BJ (cell line): ENCODE measurements at places on chromosomes 6 and 20.

- DNase-seq: no peak
Observed at GRCh38 chr20:37773291-37773826, 79.5 kb downstream of the CTNNBL1 start.

GRCh38 chr20:4550740-4551139 lies 171.0 kb upstream of the PRND start:
- DNase-seq: no peak

DNA sequence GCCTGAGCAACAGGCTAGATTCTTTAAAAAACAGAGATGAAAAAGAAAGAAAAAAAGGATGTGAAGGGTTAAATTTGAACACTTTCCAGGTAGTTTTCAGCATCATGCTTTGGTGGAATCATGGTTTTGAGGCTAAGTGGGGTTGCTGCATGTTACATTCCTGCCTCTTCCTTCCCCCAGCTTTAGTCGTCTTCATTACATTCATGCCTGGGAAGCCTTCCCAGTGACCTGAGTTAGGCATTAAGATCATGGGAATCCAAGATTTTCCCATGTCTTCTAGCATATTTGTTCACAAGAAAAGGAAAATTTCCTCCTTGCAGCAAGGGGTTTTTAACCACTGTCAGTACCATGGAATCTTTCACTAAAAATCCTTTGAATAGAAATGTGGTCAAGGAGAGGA lies 12.0 kb downstream of the TPX2 start:
- DNase-seq: peak; percentile 84

GRCh38 chr20:40341561-40341960 lies 347.5 kb downstream of the MAFB start:
- no peak for DNase-seq

DNA sequence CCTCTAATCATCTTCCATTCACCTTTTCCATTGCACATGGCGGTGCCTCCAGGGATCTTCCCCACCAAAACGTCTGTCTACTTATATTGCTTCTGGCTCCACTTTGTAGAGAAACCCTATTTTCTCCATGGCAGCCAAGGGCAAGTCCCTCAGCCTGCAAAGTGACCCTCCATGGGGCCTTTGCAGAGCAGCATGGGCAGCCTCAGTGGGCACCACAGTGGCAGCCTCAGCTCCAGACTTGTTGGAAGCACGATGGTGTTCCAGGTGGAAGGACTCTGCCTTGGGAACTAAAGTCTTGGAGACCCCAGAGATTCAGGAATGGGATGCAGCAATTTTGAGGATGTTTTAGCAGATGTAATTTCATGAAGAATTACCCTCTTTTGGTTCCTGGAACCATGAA lies 18.5 kb upstream of the CCR6 start:
- no peak for DNase-seq

DNA sequence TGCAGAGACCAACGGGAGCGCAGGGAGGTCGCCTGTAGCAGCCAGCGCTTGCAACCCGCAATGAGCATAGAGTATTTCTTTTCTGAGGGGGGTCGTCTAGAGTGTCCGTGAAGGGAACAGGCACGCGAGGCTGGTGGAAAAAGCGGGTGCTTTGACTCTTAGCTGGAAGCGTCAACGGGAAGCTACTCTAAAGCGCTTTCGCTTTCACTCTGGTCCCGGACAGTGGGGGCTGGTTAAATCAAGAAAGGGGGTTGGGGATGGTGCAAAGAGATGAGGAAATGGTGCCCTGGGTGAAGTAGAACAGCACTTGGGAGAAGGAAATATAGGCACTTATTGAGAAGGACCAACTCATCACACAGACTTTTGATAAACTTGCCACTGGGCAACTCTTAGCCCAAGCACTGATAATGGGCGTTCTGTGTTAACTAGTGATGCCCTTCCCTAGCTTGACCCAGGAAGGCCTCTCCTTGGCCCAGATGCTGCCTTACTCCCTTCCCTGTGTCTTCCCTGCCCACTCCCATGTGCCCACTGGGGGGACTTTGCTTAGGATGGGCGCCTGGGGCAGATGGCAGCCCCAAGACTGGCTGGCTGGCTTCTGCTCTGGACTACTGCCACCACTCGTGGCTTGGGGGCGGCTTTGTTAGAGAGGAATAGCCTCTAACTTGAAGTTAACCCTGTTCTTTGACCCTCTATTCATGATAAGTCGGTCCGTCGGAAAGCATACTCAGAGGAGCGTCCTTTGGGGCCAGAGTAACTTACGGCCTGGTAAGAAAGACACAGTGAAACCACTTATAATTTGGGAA lies 585 bp downstream of the PSMB9 start:
- DNase-seq: no peak

DNA sequence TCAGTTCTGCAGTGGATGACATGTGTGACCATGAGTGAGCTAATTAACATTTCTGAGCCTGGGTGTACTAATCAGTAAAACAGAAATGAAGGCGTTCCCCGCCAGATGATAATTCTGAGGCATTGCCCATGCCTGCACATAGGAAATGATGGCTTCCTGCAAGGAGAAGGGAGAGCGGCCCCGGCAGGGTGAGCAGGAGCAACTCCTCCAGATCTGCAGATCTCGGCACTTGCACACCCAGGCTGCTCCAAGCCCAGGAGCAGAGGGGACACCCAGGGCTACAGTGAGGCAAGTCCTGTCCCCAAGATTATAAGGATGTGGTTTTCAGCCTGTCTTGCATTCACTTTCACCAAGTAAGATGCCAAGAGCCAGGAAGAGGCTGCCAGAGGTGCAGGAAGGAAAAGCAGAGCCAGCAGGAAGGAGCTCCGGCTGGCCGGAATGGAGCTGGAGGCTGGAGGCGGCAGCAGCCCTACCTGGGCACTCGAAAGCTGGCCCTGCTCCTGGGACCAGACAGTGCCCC lies 177.5 kb upstream of the CST7 start:
- DNase-seq: no peak

- no peak for DNase-seq
Observed at GRCh38 chr6:129733290-129733689, 23.3 kb upstream of the ARHGAP18 start.

- DNase-seq: no peak
Observed at GRCh38 chr6:92962846-92963245, 456.5 kb downstream of the EPHA7 start.

DNA sequence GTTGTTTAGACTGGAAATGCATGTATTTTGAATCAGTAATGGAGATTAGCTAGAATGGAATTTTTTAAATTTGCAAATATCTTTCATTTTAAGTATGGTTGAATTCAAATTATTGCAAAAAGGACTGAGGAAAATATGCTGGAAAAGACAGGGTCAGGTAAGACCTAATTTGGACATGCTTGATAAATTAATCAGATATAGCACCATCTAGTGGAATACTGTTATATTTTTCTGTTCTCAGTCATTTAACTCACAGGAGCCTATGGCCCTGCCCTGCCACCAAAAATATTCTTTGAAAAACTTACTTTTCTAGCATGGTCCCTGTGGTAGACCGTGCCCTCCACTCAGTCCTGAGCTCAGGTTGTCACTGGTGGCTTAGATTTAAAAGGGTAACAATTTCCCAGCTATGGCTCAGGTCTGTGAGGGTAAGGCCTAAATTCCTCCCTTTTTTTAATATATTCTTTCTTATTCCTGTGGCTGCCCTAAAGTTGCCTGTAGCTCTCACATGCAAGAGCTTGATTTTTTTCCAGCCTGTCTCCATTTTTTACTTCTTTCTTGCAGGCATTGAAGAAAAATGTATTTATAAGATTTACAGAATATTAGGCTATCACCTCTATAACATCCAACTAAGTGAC lies 25.3 kb upstream of the KIAA1586 start:
- DNase-seq: peak; percentile 19

- no peak for DNase-seq
Observed at GRCh38 chr6:108174371-108175175, 8.8 kb downstream of the NR2E1 start.

DNA sequence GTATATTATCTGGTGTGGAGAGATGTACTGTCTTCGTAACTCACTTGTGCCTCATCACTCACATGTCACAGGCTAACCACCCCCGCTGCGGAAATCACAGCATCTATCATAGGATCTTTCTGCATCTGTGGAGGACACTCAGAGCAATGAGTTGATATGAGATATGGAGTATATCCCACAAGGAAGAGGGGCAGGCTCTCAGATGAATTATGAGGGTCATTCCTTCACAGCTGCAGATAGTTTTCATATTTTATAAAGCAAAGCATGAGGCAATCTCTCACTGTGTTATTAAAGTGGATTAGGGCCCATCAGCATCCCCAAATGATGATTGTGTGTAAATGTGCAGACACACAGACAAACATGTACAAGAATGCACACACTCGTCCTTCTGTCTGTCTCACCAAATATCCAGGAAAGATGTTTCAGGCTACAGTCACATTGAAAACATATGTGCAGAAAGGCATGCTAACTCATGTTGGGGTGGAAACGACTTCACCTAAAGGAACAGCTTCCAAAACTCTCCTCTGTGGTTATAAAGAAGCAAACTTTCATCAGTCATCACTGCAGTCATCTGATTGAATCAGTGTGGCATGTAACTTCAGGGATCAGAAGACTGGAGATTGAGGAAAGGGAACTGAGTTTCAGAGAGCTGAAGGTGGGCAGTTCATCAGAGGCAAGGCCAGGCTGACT lies 164.7 kb downstream of the FOXC1 start:
- no peak for DNase-seq

- no peak for DNase-seq
Observed at GRCh38 chr6:24019830-24020229, 106.2 kb upstream of the NRSN1 start.

- DNase-seq: peak; percentile 88
Observed at GRCh38 chr20:10603971-10604864, 69.6 kb downstream of the JAG1 start.

DNA sequence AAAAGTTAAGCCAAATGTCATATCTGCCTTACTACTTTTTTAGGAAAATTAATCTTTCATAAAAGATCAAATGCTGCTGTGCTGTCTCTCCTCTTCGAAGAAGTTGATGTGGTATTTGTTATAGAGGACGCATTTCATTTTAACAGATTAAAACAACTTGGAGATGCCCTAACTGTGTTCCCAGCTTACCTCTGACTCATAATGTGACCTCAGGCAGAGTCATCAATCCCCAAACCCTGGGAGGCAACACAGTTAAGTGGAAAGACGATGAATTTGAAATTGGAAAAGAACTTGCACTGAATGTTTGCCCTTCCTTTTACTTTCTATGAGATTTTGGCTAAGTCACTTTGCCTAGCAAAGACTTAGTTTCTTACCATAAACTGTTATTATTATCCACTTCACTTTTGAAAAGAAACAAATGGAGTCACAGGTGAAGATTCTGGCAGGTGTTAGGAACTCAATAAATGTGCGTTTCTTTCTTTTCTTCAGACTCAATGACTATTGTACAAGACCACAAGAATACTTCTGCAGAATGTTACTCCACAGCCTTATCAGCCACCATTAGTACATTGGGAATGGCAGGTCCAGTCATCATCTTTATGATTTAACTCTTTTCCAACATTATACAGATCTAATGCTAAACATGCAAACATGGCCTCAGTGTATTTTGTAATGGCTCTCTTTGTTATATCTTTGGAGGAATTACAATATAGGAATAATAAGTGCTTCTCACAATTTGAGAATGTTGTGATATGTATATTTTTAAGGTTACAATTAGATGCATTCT lies 102.6 kb downstream of the COL21A1 start:
- DNase-seq: peak; percentile 8

DNA sequence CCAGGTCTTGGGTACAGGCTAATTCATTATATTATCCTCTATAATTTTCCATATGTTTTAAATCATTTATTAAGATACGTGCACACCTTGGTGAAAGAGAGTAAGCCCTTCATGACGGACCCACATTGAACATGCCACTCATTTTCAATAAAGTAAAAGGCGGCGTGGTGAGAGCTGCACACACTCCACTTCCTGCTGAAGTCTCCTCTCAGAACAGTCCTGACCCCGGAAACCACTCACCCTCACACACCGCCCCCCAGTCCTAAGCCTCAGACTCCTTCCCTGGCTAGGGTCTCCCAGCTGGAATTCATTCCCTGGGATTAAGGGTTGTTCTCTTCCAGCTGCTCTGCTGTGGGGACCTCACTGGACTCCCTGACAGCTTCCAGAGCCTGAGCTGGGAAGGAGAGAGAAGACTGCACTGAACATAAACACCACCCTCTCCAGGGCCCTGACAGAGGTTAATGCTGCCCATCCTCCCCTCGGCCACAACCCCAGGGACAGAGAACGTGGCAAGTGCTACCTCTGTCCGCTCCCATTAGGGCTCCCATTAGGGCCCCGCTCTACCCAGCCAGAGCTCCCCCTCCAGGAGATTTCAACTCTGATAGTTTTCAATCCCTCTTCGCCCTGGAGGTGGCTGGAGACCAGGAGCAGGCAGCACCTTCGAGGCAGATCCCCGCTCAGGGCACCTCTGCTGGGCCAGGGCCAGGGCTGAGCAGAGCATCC lies 24.8 kb downstream of the GRM4 start:
- DNase-seq: no peak

DNA sequence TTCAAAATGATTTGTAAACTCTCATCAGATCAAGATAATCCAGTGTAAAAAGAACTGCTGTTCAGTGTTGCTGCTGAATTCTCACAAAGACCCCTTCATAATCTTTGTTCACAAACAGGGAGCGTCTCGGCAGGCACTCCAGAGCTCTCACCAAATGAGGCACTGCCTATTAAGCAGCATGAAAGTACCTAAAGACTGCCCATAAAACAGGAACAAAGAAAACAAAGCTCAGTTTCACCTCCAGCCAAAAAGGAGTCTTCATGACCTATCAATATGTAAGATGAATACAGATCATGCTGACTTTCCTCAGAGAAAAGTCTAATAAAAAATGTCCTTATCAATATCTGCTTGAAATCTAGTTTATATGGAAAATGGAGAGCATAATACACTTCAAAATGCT lies 41.8 kb downstream of the GPR63 start:
- no peak for DNase-seq

DNA sequence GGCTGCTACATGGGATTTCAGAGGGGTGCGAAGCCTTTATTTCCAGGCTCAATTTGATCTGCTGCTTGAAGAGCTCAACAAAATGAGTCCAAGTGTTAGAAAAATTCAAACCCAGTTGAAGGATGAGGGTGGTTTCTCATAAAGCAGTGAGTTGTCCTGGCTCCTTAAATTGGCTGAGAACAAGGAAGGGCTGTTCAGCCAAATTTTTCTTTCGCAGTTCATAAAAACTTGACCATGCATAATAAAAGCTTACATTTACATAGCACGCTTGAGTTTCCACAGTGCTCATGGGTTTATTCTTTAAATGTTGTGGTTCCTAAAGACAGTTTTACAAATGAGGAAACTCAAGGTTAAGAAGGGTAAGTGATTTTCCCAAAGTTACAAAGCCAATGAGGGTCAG lies 174.4 kb upstream of the FOXA2 start:
- no peak for DNase-seq

DNA sequence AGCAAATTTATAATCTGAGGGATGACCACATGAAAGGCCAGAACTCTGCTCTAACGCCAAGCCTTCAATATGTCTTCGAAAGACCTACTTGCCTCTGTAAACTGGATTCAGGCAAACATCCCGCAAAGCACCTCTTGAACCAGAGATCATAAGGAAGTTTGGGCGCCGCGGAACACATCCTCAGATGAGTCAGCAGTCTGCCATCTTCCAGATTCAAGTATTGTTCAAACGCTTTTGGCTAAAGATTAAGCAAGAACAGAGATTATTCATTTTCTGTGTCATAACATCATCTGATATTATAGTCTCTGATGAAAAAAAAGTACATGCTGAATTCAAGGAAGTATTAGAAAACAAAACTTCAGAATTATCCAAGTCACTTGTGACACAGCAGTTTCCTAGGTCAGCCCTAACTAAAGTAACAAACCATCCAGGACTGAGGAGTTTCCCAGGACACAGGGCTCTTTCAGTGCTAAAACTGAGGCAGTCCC lies 20.8 kb downstream of the TBC1D7 start:
- DNase-seq: no peak
